ENCODE measurements at places on chromosomes 12 and 14. TPM values are rescaled to one million over a fixed set of nuclear protein-coding genes. Genes with fewer than 3 reads are reported as not detected.

DNA sequence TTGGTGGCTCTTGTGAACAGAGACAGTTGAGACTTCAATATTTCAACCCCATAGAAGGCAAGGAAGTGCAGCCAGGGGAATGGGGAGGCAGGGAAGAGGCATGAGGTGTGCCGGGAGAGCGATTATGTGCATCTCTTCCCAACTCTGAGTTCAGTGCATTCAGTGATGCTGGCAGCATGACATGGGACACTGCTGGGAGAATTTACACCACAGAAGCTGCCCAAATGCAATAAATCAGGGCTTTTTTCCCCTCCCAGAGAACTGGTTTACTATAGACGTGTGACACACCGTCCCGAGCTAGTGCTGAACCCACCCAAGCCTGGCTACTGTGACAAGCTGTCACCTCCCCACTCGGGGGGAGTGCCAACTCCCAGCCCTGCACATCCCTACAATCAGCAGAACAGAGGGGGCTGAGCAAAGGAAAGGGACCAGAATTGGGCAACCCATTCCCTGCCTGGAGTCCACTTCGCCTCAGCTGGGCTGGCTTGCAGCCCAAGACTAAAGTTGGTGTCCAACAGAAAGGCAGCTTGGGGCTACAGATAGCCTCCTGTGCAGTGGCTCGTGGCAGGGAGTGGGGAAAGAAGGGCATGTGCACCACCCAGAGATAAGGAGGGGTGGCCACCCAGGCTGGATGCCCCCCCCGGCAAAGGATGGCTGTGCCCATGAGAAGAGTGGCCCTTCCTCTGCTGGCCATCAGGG, 16.7 kb downstream of the AHSA1 start:
- H3K27me3 ChIP-seq, result no peaks in the 10 kb centered on the region
- no peak for DNase-seq
- H3K36me3 ChIP-seq, result peaks cover 2% of the 10 kb centered on the region
- no peak overlapping the region for H3K27ac ChIP-seq
- H3K4me1 ChIP-seq, result no peaks in the 10 kb centered on the region
- H3K4me3 ChIP-seq, result no peak overlapping the region

GRCh38 chr14:96811265-96811664, 14.1 kb downstream of the VRK1 start:
- H3K36me3 ChIP-seq, result no peaks in the 10 kb centered on the region
- no peak overlapping the region for H3K27ac ChIP-seq
- no peak for DNase-seq
- H3K4me1 ChIP-seq, result no peaks in the 10 kb centered on the region
- H3K27me3 ChIP-seq, result no peaks in the 10 kb centered on the region

DNA sequence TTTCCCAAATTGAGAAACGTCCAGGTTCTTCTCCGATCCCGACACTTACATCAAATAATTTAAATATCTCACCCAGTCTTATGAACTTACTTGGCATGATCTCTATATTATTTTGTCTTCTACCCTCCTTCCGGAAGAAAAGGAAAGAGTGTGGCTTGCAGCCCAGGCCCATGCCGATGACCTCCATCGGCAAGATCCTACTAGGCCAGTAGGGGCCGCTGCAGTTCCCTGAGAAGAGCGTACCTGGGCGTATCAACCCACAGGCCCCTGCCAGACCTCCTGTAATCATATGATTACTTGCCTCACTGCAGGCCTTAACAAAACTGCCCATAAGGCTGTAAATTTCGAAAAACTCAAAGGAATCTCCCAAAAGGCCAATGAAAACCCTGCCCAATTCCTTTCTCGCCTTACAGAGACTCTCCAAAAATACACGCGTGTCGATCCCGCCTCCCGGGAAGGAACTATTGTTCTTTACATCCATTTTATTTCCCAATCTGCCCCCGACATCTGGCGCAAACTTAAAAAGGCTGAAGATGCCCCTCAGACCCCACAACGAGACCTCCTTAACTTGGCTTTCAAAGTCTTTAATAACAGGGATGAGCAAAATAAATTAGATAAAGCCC, 69.6 kb downstream of the MOK start:
- no peak for DNase-seq
- H3K4me3 ChIP-seq, result peak overlapping the region; percentile 27
- peak overlapping the region; percentile 33 for H3K27ac ChIP-seq
- peaks cover 4% of the 10 kb centered on the region for H3K36me3 ChIP-seq

DNA sequence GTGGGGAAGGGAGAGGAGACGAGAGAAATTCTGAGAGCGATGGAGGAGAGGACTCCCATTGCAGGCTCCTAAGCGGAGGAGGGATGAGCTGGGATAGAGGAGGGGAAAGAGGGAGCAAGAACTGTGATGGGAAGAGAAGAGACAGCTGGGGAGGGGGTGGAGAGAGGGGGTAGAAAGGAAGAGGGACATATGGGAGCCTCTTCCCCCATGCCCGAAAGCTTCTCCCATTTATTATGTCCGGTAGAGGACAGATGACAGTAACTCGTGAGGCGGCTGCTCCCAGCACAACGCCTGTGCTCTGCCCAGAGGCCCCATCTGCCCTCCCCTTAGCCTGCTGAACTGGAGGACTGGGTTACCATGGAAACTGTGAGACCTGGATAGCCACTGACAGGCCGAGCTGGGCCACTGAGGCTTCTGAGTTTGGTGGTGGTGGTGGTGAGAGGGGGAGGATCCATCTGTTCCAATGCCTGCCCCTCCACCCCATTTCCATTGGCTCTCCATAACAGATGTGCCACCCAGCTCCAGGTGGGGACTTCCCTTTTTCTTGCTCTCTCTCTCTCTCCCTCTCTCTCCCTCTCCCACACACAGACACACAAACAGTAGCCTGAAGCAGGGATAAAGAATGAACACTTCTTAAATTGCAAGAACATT, 8.3 kb downstream of the CPNE6 start:
- H3K27ac ChIP-seq, result no peak overlapping the region
- no peaks in the 10 kb centered on the region for H3K27me3 ChIP-seq
- no peak for DNase-seq
- no peak overlapping the region for H3K4me3 ChIP-seq
- H3K4me1 ChIP-seq, result peaks cover 15% of the 10 kb centered on the region

DNA sequence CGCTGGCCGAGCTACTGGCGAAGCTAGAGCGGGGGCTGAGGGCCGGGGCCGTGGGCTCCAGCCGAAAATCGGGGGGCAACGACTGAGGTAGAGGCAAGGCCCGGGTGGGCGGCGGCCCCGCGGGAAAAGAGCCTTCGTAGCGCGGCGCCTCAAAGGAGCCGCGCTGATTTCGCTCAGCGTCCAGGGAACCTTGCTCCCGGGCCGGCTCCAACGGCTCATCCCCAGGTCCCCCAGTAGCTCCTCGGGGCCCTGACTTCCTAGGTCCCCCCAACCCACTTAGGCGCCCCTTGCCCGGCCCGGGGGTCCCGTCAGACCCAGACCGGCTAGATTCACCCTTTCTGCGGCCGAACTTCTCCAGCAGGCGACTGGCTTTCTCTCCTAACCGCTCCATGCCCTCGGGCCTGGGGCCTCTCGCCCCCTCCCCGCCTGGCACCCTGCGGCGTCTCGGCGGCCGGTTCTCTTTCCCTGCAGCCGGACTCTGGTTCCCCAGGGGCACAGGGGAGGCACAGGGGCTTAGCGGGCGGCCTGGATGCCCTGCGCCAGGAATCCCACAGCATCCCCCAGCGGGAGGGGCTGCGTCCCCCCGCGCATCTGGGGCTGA, 375 bp downstream of the AJUBA start:
- no peaks in the 10 kb centered on the region for H3K36me3 ChIP-seq
- H3K4me3 ChIP-seq, result peak overlapping the region; percentile 74
- H3K27ac ChIP-seq, result peak overlapping the region; percentile 75
- no peak for DNase-seq

DNA sequence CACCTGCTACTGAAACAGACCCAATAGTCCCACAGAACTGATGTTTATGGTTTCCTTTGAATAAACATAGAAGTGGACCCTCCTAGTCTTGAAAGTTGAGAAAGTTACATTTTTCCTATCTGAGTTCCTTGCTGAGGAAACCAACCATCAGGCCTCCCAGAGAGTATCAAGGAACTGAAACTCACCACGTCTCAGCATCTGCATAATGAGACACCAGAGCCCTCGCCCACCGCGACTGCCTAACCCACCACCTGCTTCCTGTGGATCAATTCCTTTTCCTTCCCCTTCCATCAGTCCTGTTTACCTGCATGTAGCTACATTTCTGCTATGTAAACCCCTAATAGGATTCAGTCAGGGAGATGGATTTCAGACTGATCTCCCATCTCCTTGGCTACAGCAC, 443.2 kb upstream of the TMEM132C start:
- peaks cover 17% of the 10 kb centered on the region for H3K4me1 ChIP-seq
- H3K27me3 ChIP-seq, result no peaks in the 10 kb centered on the region
- H3K36me3 ChIP-seq, result no peaks in the 10 kb centered on the region

DNA sequence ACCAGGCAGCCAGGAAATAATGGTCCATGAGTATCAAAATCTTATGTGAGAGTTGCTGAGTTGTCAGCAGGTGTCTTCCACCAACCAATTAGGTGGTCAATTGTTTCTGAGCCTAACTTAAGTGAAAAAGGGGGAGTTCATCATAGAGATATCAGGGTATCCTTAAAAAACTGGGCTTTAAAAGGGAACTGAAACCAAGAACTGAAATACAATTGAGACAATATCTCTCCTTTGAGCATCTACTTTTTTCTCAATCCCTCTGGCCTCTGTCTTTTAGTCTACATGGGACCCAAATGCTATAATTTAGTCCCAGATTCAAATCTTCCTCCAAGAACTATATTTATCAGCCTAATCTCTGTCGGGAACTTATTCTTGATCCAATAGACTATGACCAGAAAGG, 201.0 kb downstream of the BTG1 start:
- no peak overlapping the region for H3K4me3 ChIP-seq
- no peaks in the 10 kb centered on the region for H3K36me3 ChIP-seq
- H3K27ac ChIP-seq, result no peak overlapping the region
- H3K4me1 ChIP-seq, result no peaks in the 10 kb centered on the region

DNA sequence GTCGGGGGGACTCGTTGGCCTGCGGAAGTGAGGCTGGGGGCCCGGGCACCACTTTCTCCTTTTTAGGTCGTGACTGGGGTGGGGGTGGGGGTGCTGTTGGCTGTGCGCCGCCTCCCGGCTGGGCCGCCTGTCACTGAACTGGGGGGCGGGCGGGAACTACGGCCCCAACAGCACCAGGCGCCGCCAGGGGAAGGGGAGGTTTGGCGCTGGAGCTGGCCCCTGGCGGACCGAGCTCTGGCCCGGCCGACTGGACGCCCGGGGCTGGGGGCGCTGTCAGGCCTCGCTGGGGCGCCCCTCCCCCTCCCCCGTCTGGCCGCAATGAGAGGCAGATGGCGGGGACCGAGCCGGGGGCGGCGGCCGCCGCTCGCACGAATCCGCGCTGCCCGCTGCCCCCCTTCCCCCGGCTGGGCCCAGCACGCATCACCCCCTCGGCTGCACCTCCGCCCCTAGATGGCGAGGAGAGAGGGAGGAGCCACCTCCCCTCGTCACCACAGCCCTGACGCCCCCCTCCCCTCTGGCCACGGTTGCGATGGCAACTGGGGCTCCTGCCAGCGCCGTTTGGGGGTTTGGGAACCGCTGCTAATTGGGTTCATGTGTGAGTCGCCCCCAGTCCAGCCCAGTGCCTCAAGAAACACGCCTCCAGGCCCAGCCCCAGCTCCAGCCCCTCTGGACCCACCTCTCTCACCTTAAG, 723 bp downstream of the NFATC4 start:
- H3K27ac ChIP-seq, result peak overlapping the region; percentile 98
- H3K27me3 ChIP-seq, result no peaks in the 10 kb centered on the region
- peaks cover 23% of the 10 kb centered on the region for H3K36me3 ChIP-seq
- peak overlapping the region; percentile 80 for H3K4me3 ChIP-seq
- no peak for DNase-seq
- H3K4me1 ChIP-seq, result peaks cover 80% of the 10 kb centered on the region

Gene MYF6
- not detected for total RNA-seq

Gene LAG3
- 2.8 TPM for total RNA-seq

Data from esophagus muscularis mucosa (tissue), 4 donors.